GDM1 (cell line): ENCODE measurements at places on chromosomes 6 and 20.

- DNase-seq: no peak
Observed at GRCh38 chr6:4067673-4068072, 11.3 kb downstream of the FAM217A start.

DNA sequence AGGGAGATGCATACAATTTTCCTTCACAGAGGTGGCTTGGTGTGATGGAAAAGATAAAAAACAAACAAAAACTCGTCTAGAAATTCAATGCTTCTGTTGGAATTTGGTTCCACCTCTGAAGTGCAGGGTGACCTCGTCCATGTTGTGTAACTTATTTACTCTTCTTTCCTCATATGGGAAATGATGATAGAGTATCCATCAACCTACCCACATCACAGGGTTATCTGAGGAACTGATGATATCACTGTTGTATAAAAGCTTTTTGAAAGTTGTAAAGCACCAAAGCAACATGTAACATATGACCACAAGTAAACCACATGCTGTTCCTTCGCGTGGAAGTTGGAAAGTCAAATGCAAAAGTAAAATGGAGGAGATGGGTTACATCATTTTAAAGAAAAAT, 212.0 kb upstream of the SGK1 start:
- no peak for DNase-seq

- DNase-seq: no peak
Observed at GRCh38 chr6:2029130-2029794, 216.1 kb downstream of the GMDS start.

- DNase-seq: no peak
Observed at GRCh38 chr6:155436981-155437749, 18.5 kb downstream of the NOX3 start.

DNA sequence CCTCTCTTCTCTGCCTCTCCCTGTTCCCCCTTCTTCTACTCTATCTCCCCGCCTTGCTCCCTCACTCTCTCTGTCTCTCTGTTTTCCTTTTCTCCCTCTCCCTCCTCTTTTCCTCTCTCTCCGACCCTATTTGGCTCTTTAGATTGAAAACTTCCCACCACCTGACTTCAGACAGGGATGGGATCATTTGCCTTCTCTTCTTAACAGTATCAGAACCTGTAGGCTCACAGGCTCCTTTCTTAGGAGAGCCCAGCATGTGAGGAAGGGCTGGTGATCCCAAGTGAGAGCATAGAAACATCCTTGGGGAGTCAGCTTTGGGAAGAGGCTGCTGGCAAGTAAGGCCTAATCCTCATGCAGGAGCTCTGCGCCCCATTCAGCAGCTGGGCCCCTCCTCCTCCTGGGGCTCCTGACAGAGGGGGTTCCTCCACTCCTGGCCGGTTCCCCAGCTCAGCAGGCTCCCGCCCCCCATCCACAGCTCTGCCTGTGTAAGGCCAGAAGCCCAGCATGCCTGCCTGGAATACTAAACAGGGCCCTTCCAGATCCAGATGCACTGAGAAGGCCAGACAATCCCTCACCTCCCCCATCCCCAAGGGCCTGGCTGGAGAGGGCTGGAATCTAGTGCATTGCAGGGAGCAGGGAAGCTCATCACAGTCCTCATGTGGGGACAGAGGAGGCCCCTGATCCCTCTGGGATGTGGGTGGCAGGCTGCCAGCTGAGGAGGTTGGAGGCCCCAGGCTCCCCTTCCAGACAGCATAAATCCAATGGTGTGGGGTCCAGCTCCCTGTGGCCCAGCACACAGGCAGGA, 93.4 kb downstream of the PTPRT start:
- no peak for DNase-seq

GRCh38 chr6:134741200-134741536, 208.7 kb downstream of the ALDH8A1 start:
- no peak for DNase-seq

DNA sequence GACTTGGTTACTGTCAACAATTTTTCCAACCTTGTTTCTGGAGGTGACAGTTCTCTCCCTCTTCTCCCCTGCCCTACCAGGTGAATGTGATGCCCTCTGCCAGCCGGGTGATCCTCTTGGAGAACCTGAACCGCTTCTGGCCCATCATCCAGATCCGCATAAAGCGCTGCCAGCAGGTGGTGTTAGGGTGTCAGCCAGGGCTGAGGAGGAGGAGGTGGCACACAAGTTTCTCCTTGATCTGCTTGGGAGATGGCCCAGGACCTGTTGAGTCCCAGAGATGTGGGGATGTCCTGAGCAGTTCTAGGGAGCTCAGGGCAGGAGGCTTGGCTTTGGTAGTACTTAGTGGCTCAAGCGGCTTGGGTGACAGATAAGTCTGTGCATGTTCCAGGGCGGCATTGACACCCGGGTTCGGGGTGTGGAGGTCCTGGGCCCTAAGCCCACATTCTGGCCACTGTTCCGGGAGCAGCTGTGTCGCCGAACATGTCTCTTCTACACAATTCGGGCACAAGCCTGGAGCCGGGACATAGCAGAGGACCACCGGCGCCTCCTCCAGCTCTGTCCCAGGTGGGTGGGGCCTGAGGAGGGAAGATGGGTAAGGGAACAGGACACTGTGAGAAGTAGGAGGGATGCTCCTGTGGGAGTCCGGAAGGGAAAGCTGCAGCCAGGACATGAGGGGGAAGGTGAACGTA, 21.2 kb downstream of the CUL9 start:
- DNase-seq: no peak

DNA sequence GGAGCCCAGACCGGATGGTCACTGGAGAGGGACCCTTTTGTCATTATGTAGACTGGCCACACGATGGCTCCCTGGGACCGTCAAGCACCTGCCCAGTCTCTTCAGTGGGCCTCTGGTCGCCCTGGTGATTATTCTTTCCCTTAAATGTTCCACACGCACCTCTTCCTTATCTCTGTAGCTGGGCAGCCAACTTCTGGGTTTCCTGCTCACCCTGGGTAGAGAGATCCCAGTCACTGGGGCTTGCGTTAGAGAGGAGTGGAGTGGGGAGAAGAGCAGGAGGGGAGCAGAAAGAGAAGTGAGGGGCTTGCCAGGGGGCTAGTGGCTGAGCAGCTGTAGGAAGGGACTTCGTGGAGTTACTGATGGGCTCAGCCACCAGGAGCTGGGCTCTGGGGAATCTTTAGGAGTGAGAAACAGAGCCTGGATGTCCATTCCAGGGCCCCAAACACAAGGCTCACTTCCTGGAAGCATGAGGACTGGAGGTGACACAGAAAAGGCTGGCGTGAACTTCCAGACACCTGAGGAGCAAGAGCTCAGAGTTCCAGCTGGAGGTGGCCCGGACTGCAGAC, 150.1 kb downstream of the DHX35 start:
- peak; percentile 5 for DNase-seq

DNA sequence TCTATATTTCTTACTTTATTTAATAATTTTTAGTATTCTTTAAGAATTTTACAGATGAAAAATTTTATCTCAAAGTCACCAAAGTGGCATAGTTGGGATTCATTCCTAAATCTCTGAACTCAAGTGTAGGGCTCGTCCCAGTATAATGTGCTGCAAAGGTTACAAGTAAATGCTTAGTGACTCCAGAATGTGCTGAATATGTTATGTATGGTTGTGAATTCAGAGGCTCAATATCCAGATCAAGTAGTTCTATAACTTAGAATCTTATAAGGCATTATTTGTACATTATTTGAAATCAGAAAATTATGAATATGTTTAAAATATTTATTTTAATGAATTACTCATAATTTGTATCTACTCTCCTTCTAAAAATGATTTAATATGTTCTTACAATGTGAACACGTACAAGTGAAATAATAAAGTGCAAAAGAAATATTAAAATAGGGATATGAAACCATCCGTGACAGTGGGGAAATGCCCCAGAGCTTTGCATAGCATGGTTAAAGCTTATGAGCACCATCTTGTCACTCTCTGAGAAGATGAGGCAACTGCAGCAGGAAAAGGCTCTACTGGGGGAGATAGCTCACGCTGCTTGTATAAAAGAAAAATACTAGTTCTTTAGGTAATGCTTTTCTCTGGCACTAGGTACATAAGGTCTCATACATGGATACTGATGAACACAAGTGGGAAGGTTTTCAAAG, 259.0 kb downstream of the FOXC1 start:
- no peak for DNase-seq

DNA sequence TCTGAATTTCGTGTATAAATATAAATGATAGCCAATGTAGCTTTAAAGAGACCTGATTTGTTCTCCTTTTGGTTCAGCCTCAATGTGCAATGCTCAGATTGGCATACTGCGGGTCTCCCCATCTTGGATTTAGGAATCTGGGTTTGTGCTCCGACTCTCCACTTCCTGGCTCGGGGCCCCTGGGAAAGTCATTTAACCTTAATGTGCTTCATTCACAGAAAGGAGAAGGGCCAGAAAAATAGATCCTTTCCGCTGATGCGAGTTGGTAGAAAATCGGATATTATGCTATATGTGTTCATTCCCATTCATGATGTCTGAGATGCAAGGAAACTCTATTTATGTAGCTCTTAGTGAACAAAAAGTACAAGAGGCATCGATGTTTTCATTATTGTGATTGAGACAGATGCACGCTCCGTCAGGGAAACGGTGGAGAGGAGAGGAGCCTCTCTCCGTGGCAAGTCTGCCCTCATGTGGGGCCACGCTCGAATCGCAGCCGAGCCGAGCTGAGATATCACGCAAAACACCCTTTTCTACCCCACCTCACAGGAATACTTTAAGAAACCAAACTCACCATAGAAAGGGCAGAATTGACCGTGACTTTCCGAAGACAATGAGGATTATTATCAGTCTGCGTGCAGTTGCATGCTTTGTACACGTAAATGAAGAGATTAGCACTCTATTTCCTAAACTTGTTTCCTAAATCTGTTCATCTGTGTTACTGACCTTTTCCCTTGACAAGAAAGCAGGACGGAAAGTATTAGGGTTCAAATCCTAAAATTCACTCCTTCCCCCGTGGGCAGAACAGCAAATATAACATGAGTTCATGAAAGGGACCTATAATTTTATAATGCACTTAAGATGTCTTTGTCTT, 136.6 kb downstream of the COL9A1 start:
- DNase-seq: no peak

GRCh38 chr6:46781478-46782378, 11.5 kb upstream of the MEP1A start:
- DNase-seq: peak; percentile 46
